Left cardiac atrium (tissue), 4 donors: ENCODE measurements at places on chromosomes 1 and 21. TPM values are rescaled to one million over a fixed set of nuclear protein-coding genes. Genes with fewer than 3 reads are reported as not detected.

GRCh38 chr1:115506924-115507589 is 134.7 kb upstream of the VANGL1 start:
- no peak for DNase-seq

GJA8 gene
- total RNA-seq: not detected

- DNase-seq: no peak
Observed at GRCh38 chr1:101205457-101205856, 31.4 kb upstream of the S1PR1 start.

DNA sequence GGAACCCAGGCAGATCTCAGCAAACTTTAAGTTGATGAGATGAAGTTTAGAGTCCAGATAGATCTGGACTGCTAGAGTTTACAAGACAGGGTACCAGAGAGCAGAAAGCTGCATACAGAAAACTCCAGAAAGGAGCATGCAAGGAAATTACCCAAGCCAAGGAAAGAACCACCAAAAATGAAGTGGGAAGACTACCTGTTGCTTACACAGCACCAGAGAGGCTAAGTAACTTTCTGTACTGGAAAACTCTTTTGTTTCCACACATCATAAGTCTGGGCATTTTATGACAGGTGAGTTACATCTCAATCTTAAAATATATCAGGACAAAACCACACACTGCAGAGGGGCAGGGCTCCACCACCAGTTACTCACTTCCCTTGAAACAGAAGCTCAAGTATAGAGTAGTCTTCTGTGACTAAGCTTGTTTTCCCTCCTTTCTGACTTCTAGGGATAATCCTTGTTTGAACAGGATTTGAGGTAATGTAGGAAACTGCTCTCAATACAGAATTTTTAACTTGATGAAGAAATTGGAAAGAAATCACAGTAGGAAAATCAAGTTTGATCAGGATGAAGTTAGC is 17.4 kb upstream of the GJA9 start:
- DNase-seq: no peak

DIO1 gene
- total RNA-seq: not detected

ZFP69B gene
- total RNA-seq: 1.2 TPM

SLC9C2 gene
- 0.06 TPM for total RNA-seq

GRCh38 chr21:44535963-44536362 is 4.0 kb downstream of the KRTAP10-1 start:
- no peak for DNase-seq

CYP2J2 gene
- 116 TPM for total RNA-seq

FCRLA gene
- total RNA-seq: not detected
